Lower leg skin (tissue), 4 donors: ENCODE measurements at places on chromosomes 2 and 18. TPM values are rescaled to one million over a fixed set of nuclear protein-coding genes. Genes with fewer than 3 reads are reported as not detected.

DNA sequence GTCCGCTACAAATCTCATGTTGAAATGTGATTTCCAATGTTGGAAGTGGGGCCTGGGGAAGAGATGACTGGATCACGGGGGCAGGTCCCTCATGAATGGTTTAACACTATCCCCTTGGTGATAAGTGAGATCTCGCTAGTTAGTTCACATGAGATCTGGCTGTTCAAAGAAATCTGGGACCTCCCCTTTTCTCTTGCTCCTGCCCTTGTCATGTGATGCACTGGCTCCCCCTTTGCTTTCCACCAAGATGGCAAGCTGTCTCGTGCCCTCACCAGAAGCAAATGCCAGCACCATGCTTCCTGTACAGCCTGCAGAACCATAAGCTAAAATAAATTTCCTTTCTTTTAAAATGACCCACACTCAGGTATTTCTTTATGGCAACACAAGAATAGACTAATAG, 57.3 kb upstream of the C2orf15 start:
- no peak for DNase-seq

GRCh38 chr2:134020608-134021007, 233.3 kb upstream of the MGAT5 start:
- DNase-seq: no peak

QPCT gene
- total RNA-seq: 49.0 TPM

EDAR gene
- 0.72 TPM for total RNA-seq

- DNase-seq: no peak
These were observed 170.2 kb downstream of the TPGS2 start for GRCh38 chr18:36658611-36659010.

GRCh38 chr2:236835307-236836024, 250.2 kb upstream of the COPS8 start:
- no peak for DNase-seq

RPRM gene
- total RNA-seq: not detected
